ENCODE measurements at places on chromosomes 12 and 14. TPM values are rescaled to one million over a fixed set of nuclear protein-coding genes. Genes with fewer than 3 reads are reported as not detected.

CHFR gene
- total RNA-seq: 40.8 TPM

CHURC1 gene
- total RNA-seq: 87.4 TPM

LTBP2 gene
- total RNA-seq: 156 TPM

ANKS1B gene
- 0.38 TPM for total RNA-seq

NPFF gene
- total RNA-seq: not detected

POTEG gene
- not detected for total RNA-seq

SERPINA5 gene
- under 0.01 TPM for total RNA-seq

PTGER2 gene
- 5.2 TPM for total RNA-seq

RTN1 gene
- under 0.01 TPM for total RNA-seq

OVCH1 gene
- total RNA-seq: under 0.01 TPM

CPNE6 gene
- total RNA-seq: not detected

AQP2 gene
- total RNA-seq: not detected

CBLN3 gene
- total RNA-seq: 1.5 TPM

HIGD1C gene
- total RNA-seq: not detected

LAG3 gene
- not detected for total RNA-seq

EIF2S3B gene
- total RNA-seq: 0.85 TPM

RNASE1 gene
- total RNA-seq: 0.96 TPM

AGAP2 gene
- 0.28 TPM for total RNA-seq

TESPA1 gene
- not detected for total RNA-seq

A2ML1 gene
- not detected for total RNA-seq

ALG10 gene
- 4.2 TPM for total RNA-seq

All from regular cardiac myocyte (primary cell).